NCI-H82 (cell line): ENCODE measurements at places on chromosomes 6 and 20.

DNA sequence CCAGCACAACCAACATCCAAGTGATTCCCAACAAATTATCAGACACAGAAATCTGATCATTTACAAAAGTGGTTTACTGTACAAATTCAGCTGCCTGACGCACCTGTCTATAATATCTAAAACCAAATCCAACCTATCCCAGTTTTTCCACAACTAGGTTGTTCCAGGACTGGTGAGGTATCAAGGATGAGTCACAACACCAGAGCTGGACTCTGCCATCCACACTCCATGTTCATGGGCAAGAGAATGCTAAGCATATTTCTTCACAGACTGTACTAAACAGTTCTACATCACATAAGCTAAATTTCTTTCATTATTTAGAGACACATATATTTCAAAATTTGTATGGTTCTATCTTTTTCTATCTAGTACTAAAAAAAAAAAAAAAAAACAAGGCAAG, 141.6 kb downstream of the BTBD9 start:
- DNase-seq: no peak

- DNase-seq: no peak
Measured at GRCh38 chr6:166333172-166333995, 9.0 kb downstream of the SFT2D1 start.

DNA sequence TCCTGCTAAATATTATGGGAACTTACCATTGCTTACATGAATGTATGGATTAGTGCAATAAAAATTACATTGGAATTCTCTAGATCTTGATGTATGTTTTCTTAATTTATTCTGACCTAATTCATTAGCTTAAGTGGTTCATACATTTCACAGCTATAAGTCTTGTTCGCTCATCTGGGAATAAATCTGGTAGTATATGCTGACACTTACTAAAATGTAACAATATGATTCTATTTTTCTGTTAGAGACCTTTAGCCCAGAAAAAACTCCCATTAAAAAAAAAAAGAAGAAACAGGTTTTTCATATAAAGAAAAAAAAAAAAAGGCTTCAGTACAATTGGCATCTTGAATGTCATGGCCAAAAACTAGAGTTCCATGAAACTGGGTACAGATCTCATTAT, 394.1 kb upstream of the AGPAT4 start:
- no peak for DNase-seq

- peak; percentile 56 for DNase-seq
Measured at GRCh38 chr6:6760002-6760401, 171.5 kb downstream of the LY86 start.

DNA sequence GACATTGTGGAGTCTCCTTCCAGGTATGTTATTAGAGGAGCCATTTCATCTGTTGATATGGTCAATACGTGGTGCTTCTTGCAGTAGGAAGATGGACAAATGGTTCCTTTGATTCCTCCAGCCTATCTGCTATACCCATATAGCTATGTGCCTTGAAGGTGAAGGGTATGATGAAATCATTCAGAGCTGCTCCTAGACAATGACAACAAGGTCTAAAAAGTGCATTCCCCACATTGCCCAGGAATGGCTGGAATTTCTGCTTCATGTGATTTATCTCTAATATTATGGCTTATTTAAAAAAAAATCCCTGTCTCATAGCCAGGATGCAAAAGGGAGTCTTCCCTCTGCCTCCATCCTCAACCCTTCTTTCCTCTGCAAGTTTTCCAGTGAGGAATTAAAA, 14.1 kb downstream of the DAAM2 start:
- DNase-seq: no peak

DNA sequence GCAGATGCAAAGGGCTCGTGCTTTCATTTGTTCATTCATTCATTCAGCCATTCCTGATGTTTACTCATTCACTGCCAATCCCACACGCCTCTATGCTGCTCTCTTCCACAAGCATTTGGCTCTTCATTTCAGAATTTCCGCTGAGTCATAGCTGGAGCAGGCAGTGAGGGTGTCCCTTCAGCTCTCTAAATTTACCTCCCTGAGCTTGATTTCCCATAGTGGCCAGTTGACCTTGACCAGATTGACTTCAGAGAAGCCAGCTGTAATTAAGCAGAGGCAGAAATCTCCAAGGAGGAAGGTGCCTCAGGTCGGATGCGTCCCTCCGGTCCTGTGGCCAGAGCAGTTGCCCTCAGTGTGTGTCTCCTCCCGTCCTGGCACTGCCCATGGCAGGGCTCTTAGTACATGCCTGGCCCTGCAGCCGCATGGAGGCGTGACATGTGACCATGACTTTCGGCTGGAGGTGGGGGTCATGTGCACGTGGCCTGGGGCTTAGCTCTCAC, 267.2 kb upstream of the ECI2 start:
- no peak for DNase-seq

- peak; percentile 43 for DNase-seq
Measured at GRCh38 chr20:42361402-42361970, 743.3 kb upstream of the CHD6 start.

- peak; percentile 75 for DNase-seq
Measured at GRCh38 chr6:56551409-56552120, 91.1 kb downstream of the DST start.

DNA sequence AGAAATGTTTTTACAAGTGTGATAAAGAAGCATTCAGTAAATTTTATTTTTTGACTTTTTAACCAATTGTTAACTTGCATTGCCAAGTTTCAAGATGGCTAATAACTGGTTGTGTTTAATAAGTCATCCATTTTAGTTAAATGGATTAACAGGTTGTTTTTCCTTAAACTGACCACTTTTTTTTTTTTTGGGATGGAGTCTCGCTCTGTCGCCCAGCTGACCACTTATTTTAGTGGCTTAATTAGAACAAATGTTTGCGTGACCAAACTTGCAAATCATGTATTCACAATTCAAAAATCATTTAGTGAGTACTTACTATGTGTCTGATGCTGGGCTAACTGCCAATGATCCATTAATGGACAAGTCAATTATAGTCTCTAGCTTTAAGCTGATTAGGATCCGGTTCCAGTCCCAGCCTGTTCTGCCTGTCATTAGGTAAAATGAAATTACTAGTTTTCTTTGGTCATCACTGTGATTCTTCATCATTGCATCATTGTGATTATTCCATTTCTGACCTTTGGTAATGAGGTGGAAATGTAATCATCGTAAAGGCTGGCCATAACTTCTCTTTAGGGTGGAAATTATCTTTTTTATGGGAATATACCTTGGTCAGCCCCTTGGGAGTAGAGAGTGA, 729.2 kb upstream of the MARCKS start:
- DNase-seq: peak; percentile 96

DNA sequence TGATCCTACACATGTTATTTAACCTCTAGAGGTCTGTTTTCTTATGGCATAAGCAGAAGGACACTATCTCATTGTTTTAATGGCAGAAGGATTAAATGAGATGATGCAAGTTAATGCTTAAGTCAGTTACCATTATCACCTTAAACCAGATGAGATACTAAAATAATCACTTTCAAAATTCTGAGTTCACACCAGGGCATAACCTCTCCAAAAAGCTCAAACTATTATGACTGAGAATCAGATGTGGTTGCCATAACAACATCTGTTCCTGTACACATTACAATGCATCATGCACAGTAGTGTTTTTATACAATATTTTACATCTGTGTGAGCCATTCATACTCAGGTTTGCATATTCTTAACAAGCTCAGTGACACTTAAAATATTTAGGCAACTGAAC, 10.2 kb downstream of the ADNP start:
- peak; percentile 68 for DNase-seq

GRCh38 chr6:170025935-170026750, 264.7 kb downstream of the DLL1 start:
- DNase-seq: no peak

DNA sequence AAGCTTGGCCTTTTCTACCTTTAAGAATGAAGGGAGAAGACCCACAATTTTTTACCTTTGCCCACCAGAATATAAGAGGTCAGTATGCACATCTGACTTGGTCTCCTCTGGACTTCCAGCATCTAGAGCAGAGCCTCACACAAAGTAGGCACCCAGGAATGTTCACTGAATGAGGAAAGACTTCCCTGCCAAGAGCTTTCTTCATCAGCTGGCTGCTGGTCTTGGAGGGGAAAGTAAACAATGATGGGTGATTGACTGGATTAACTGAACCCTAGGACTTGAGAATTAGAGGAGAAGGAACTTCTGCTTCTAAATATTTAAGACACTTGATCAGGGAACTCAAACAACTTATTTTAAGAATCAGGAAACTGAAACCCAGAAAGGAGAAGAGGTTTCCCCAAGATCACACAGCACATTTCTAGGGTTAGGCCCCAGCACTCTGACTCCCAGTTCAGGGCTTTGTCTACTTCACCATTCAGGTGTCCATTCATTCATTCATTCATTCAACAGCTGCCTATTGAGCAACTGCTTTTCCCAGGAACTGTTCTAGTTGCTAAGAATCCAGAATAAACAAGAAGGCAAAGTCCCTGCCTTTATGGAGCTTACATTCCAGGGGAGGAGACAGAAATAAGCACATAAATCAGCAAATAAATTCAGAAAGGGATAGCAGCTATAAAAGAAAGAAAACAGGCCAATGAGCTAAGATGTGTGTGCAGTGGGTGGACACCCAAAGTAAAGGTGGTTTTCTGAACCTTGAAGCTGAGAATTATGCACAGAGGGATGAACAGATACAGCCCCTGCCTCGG, 216.9 kb upstream of the LRFN2 start:
- DNase-seq: no peak

- no peak for DNase-seq
Measured at GRCh38 chr20:54611708-54612412, 136.5 kb downstream of the DOK5 start.

- peak; percentile 17 for DNase-seq
Measured at GRCh38 chr6:50848989-50849795, 30.5 kb downstream of the TFAP2B start.

DNA sequence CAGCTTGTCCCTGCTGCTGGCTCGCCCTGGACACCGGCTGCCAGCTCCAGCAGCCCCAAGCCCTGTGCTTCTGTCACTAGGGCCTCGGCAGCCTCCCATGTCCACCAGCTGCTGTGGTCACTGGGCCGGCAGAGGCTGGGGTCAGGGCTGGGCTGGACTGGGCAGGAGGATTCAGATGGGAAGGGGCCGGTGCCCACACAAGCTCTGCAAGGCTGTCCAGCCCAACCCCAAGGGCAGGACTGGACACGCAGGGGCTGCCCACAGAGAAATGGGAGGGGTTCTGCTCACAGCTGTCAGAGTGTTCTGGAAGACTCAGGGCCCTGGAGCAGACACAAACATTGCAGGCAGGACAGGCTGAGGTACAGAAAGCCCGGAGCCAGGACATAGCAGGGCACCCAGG, 65.6 kb downstream of the ADNP start:
- DNase-seq: no peak

GRCh38 chr6:41182069-41183034, 18.6 kb downstream of the TREML2 start:
- peak; percentile 90 for DNase-seq

GRCh38 chr20:16106191-16106849, 466.9 kb downstream of the KIF16B start:
- no peak for DNase-seq

- no peak for DNase-seq
Measured at GRCh38 chr20:54600634-54601033, 125.2 kb downstream of the DOK5 start.

DNA sequence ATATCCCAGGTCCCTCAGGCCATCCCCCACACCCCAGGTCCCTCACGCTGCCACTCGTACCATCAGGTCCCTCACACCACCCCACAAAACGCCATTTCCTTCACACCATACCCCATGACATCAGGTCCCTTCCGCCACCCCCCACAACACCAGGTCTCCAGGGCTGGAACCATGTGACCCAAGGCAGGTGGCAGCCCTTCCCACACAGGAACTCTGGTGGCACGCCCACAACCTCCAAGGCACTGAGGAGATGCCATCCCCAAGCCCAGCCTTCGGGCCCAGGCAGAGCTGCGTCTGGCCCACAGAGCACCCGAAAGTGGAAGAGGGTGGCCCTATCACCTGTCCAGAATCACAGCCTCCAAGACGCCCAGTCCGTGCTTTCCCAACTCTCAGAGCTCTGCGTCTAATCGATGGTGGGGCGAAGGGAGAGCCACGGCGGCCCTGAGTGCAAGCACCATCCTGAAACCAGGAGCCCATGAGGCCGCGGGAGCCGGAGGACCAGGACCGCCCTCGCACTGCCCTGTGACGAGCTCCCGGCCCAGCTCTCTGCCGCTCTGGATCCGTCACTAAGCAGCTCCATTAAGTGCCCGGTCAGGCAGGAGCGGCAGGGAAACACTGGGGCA, 12.7 kb downstream of the TAF4 start:
- DNase-seq: no peak

GRCh38 chr20:57498425-57499400, 26.2 kb downstream of the CTCFL start:
- peak; percentile 80 for DNase-seq

GRCh38 chr6:40326714-40327421, 260.3 kb downstream of the LRFN2 start:
- DNase-seq: peak; percentile 23

- DNase-seq: no peak
Measured at GRCh38 chr6:109336221-109336961, 45.9 kb downstream of the CD164 start.

GRCh38 chr6:126172131-126172530, 167.8 kb upstream of the CENPW start:
- peak; percentile 80 for DNase-seq

DNA sequence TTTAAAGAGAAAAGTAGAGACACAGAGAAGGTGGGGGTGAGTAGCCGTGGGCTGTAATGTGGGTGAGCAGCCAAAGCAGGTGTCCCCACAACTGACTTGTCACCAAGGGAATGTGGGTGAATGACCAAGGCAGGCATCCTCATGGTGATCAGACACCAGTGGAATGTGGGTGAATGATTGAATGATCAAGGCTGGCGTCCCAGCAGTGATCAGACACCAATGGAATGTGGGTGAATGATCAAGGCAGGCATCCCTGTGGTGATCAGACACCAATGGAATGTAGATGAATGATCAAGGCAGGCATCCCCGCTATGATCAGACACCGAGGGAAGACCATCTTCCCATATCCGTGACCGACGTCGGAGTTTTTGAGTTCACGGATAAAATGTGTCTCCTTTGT, 49.8 kb upstream of the OR14J1 start:
- DNase-seq: no peak

- peak; percentile 23 for DNase-seq
Measured at GRCh38 chr20:19658137-19658536, 99.9 kb upstream of the RIN2 start.

GRCh38 chr6:147922799-147923198, 414.3 kb downstream of the SAMD5 start:
- no peak for DNase-seq

DNA sequence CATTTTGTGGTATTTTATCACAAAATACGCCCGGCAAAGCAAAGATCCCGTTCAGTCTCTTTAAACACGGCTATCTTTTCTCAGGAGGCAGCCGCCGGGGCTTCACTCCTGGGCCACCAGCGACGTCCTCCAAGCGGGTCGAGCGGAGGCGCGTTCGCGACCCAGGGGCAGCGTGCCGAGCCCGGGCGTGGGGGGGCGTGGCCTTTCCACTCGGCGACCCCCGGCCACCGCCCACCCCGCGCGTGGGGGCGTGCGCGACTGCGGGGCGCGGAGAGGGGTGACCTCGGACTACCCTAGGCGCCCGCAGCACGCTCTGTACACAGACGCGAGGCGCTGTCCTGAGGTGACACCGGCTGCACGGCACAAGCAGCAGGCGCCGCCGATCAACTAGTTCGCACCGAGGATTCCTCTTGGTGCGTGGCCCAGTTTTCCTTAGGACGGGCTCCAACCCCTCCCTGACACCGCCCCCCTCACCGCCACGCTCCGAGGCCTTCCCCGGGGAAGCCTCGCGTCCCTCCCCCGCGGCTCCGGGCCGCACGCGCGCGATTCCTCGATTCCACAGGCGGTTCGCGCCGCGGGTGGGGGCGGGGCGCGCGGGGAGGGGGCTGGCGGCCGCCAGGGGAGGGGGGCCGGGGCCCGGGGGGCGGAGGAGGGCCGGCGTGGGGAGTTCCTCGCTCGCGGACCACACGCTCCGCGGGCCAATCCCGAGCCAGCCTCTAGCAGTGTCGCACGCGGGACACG, 1.1 kb upstream of the JARID2 start:
- peak; percentile 90 for DNase-seq
